Chondrocyte (in vitro differentiated cells): ENCODE measurements at places on chromosomes 6 and 20.

GRCh38 chr20:61661025-61661424 is 404.7 kb downstream of the TAF4 start:
- peaks cover 5% of the 10 kb centered on the region for H3K4me1 ChIP-seq
- peaks cover 3% of the 10 kb centered on the region for H3K27me3 ChIP-seq
- no peaks in the 10 kb centered on the region for H3K36me3 ChIP-seq

- H3K4me1 ChIP-seq = no peaks in the 10 kb centered on the region
- H3K36me3 ChIP-seq = peaks cover 1% of the 10 kb centered on the region
- no peak overlapping the region for H3K4me3 ChIP-seq
- no peaks in the 10 kb centered on the region for H3K27me3 ChIP-seq
- H3K27ac ChIP-seq = no peak overlapping the region
Measured at GRCh38 chr6:20135677-20136268, 76.5 kb downstream of the MBOAT1 start.

DNA sequence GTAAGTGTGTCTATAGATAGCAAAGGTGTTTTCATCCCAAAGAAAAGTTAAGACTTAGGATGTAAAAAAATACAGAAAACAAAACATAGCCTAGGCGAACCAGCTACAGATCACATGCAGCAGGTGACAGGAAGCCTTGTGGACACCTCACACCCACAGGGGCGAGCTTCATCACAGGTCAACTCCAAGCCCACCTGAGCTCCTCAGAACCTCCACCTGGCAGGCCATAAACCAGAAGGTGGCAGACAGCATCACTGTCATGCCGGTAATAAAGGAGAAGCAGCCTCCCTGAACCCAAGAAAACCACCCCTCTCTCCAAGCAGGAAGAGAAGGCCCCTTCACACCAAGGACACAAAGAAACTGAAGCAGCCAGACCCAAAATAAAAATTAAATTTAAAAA is 1.0 kb downstream of the RALGAPA2 start:
- no peaks in the 10 kb centered on the region for H3K27me3 ChIP-seq
- no peak overlapping the region for H3K27ac ChIP-seq
- no peak for DNase-seq
- H3K4me1 ChIP-seq = peaks cover 23% of the 10 kb centered on the region

- H3K36me3 ChIP-seq = no peaks in the 10 kb centered on the region
- peaks cover 2% of the 10 kb centered on the region for H3K27me3 ChIP-seq
- DNase-seq = no peak
- no peak overlapping the region for H3K27ac ChIP-seq
- no peaks in the 10 kb centered on the region for H3K4me1 ChIP-seq
Measured at GRCh38 chr6:156250593-156250992, 526.6 kb upstream of the ARID1B start.

GRCh38 chr6:160428818-160429619 is 80.8 kb downstream of the SLC22A3 start:
- peaks cover 30% of the 10 kb centered on the region for H3K4me1 ChIP-seq
- H3K4me3 ChIP-seq = no peak overlapping the region
- no peak overlapping the region for H3K27ac ChIP-seq
- H3K36me3 ChIP-seq = no peaks in the 10 kb centered on the region
- no peak for DNase-seq

DNA sequence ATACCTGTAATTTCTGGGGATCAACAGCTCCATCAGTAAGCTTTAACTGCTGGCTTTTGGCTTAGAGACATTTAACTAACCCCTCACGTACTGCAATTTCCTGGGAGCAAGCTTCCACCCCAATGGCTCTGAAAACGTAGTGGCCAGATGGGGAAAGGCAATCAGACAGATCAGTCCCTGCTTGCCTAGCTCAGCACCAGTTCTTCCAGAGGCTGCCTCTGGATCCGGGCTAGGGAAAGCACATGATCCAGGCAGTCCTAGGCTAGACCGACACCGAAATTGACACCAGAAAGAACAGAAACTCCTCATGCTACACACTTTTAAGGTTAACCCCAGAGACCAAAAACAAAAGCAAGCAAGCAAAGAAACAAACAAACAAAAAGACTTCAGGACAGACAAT is 13.3 kb downstream of the PREP start:
- H3K4me3 ChIP-seq = no peak overlapping the region
- no peaks in the 10 kb centered on the region for H3K4me1 ChIP-seq
- peaks cover 5% of the 10 kb centered on the region for H3K36me3 ChIP-seq
- no peak overlapping the region for H3K27ac ChIP-seq
- no peak for DNase-seq
